ENCODE measurements at places on chromosomes 5 and 9.

DNA sequence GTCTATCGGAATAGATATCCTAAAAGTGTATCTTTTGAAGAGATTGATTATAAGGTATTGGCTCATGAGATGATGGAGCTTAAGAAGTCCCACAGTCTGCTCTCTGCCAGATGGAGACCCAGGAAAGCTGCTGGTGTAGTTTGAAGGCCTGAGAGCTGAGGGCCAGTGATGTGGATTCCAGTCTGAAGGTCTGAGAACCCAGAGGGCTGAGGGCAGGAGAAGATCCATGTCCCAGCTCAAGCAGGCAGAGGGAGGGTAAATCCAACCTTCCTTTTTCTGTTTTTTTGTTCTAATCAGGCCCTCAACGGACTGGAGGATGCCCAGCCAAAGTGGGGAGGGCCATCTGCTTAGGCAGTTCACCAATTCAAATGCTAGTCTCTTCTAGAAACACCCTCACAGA, 11.0 kb upstream of the ABL1 start:
- no peak for DNase-seq

DNA sequence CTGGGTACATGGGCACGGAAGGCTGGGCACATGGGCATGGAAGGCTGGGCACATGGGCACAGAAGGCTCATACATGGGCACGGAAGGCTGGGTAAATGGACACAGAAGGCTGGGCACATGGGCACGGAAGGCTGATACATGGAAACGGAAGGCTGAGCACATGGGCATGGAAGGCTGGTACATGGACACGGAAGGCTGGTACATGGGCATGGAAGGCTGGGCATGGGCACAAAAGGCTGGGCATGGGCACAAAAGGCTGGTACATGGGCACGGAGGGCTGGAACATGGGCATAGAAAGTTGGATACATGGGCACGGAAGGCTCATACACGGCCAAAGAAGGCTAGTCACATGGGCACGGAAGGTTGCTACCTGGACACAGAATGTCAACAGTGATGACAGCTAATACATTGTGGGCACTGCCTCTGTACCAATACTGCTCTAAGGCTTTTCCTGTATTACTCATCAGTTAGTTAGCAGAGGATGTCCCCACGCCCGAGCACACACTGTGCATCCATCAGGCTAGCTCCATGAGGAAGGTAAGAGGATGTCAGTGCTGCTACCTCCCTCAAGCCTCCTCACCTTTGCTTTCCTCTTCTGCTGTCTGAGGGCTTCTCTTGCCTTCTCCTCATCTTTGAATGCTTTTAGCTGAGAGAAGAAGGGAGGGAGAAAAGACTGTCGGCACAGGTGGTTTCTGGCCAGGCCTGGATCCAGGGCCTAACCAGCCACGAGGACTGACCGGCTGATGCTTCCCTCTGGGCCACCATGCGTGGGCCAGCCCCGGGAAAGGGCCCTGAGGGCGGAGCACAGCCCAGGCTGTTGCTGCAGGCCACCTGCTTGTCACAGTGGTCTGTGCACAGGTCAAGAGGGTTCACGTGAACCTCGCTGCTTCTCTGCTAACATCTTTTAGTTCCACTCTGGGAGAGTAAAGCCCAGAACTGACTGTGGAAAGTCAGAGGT, 14.3 kb downstream of the GPX3 start:
- no peak for DNase-seq

GRCh38 chr5:39411061-39411460, 13.7 kb downstream of the DAB2 start:
- no peak for DNase-seq

DNA sequence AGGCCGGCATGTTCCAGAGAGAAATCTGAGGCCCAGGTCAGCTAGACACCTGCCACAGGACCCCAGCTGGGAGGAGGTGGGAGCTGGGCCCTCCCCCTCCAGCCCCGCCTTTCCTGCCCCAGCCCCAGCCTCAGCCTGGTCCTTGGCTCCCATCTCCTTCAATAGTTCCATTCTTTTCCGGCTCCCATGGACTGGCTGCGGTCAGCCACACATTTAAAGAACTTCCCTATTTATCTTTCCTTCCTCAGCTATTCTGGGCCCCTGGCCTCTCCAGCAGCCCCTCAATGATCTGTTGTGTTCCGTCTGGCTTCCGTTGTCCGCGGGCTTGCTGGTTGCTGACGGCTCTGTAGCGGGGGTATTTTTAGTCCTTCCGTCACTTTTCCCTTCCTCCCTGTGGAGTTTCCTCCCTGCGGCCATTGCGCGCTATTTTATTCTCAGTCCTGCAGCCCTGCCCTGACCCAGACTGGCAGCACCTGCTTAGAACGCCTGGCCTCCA, 73.8 kb downstream of the AMBP start:
- DNase-seq: no peak

DNA sequence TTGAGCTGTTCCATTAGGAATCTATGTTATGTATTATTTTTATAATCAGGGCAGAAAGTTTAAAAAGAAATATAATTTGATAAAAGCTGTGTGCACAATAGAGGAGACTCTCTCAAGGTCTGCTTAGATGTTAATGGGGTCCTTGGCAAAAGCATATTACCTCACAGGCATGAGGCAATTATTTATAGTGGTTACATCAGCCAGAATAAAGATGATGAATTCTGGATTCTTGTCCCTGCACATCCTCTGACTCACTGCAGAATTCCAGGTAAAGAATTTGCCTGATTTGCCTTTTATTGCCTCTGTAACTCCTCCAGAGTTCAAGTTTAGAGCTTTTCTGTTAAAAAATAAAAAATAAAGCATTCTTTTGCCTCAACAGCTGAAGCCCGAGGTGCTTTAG, 253.6 kb downstream of the MAST4 start:
- no peak for DNase-seq

GRCh38 chr5:58452566-58453258, 7.2 kb downstream of the PLK2 start:
- DNase-seq: no peak

- no peak for DNase-seq
Observed at GRCh38 chr9:114459464-114459863, 45.8 kb downstream of the WHRN start.

DNA sequence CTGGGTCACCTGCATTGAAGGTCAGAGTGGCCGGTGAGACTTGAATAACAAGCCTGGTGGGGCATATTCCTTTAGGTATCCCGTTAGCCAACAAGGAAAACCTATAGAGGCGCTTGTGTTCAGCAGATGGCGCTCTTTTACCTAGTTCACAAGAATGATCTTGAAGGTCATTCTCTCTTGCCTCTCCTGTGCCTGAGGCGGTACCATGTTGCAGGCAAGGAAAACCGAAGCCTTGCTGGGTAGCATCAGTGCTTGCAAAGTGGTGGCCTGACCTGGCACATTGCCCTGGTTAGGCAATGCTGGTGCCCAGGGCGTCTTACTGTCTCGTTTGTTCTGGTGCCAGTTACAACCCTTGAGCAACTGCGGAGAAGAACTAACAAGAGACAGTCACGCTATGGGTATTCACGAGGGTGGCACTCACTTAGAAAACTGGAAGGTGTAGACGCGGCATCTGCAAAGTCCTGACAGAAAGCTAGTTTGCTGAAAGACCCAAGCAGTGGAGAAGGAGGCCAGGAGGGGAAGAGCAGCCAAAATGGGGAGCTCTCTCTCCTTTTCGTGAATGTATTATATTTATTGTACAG, 56.7 kb downstream of the AOPEP start:
- DNase-seq: no peak

- DNase-seq: no peak
Observed at GRCh38 chr5:122639864-122640263, 135.0 kb upstream of the SNX2 start.

All from stimulated activated CD4-positive, alpha-beta T cell treated with anti-CD3 and anti-CD28 coated beads, TNF-alpha, amount 100 ng/mL, for 1 hour (primary cell).